ENCODE measurements at places on chromosomes 3 and 15.

DNA sequence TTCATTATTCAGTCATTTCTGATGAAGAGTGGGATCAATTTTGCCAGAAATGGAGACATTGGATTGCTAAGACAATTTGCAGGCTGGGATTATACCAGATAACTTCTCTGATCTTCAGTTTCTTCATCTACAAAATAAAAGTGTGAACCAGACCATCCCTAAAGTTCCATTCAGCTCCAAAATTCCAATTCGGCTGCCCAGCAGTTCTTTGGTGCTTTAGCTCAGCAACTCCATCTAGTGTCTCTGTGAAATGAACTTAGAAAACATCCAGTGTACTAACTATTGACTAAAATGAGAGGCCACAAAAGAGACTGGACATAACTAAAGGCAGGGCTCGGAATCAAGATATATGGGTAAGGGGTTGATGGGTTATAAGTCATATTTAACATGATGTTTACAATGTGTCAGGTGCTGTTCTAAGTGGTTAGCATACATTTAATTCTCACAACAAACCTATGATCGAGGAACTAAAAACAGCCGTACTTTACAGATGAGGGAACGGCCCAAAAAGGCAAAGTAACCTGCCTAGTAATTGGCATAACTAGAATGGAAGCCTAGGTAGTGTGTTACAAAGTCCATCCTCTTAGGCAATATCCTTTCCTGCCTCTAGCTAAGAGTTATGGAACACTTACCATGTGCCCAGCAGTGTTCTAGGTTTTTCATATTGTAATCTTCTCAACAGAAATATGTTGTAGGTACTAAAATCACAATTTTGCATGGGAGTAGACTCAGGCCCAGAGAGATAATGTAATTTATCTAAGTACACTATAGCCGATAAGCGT, 17.0 kb downstream of the THAP10 start:
- no peak for DNase-seq

- no peak for DNase-seq
Observed at GRCh38 chr3:37627951-37628620, 233.6 kb upstream of the CTDSPL start.

DNA sequence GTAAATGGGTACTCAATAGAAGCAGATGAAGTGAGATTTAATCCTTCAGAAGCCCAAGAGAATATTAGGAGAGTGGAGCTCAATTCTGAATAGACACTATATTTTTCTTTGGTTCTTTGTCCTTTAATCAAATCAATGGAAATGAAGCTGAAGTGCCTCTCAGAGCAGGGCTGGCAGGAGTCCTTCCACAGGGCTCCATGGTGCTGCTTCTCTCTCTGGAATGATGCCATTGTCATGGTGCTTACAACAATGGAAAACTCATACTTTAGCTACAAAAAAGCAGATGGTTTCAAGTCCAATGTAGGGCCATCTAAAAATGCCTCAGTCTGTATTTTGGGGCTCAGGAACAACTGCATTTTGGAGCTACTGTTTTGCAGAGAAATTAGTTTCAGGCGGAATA, 125.1 kb downstream of the SNRK start:
- DNase-seq: no peak

GRCh38 chr3:11625376-11626083, 18.2 kb downstream of the VGLL4 start:
- DNase-seq: no peak

DNA sequence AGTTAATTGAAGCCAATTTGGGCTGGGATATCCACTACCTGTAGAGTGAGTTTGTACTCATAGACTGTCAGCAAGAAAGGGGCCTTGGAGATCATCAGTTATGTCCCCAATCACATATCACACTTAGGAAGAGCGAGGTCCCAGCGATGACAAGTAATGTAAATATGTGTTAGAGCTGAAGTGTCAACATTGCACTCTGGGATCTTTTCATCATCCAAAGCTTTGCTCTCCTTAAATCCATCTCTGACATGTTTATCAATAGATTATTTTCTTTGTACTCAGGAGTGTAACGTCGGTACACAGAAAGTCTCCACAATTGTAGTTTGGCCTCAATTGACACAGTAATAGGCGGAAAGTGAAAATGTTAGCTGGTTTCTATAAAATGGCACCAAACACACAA, 113.7 kb upstream of the TPRG1 start:
- no peak for DNase-seq

DNA sequence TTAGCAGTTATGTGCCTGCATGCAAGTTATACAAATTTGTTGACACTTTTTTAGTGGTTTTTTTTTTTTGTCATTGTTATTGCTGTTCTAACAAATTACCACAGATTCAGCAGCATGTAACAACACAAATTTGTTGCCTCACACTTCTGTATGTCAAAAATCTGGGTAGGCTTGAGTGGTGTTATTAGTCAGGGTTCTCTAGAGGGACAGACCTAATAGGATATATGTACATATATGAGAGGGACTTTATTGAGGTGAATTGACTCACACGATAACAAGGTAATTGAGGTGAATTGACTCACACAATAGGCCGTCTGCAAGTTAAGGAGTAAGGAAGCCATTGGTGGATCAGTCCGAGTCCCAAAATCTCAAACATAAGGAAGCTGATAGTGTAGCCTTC, 15.0 kb upstream of the PLSCR1 start:
- DNase-seq: no peak

DNA sequence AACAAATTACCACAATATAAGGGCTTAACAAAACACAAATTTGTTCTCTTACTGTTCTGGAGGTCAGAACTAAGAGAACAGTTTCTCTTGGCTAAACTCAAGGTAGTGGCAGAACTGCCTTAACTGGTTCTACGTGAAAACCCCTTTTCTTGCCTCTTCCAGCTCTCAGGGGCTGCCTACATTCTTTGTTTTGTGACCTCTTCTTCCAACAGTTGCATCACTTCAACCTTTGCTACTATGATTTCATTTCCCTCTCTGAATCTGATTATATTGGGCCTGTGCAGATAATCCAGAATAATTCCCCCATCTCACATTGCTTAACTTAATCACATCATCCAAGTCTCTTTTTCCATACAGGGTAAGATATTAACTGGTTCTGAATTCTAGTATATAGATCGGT, 624.6 kb downstream of the ZPLD1 start:
- no peak for DNase-seq

- DNase-seq: no peak
Observed at GRCh38 chr3:114827495-114827894, 319.6 kb downstream of the ZBTB20 start.

DNA sequence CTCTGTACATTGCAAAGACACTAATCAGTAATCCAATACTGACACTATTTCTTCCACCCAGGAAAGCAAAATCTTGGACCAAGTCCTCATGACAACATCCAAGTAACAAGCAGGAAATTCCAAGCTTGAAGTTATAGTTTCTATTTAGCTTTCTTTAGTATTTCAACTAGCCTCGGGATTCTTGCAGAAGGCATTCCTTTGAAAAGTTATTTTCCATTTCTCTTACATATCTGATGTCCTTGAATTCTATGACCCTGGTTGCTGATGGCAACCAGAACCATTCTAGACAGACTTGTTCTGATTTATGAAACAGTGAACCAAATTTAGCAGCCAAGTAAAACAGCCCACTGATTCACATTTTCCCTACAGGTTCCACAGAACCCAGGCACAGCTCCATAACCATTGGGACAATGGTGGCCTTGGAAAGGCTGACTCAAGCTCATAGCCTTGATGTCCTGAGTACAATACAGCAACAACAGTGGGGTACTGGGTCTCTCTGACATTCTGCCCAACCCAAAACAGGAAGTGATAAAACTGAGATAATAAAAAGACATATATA, 26.5 kb downstream of the P3H2 start:
- no peak for DNase-seq

- DNase-seq: no peak
Observed at GRCh38 chr3:191555037-191555436, 94.1 kb downstream of the PYDC2 start.

DNA sequence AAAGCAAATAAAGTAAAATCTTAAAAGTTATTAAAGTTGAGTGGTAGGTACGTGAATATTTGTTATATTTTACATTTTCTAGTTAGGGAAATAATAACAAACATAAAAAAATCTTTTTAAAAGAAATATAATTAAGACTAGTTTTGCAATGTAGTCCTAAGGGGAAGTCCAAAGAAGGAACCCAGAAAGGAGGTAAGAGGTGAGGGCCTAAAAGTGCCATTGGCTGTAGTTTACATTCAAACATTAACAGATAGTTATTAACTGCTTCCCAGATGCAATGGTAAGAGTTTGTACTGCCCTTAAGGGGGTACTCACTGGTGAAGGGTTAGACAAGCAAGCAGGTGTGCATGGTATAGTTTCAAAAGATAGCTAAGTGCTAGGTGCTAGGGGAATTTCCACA, 79.2 kb downstream of the B3GALNT1 start:
- no peak for DNase-seq

- DNase-seq: no peak
Observed at GRCh38 chr3:15361494-15362214, 29.3 kb upstream of the SH3BP5 start.

- DNase-seq: no peak
Observed at GRCh38 chr3:79844176-79844575, 76.4 kb upstream of the ROBO1 start.

DNA sequence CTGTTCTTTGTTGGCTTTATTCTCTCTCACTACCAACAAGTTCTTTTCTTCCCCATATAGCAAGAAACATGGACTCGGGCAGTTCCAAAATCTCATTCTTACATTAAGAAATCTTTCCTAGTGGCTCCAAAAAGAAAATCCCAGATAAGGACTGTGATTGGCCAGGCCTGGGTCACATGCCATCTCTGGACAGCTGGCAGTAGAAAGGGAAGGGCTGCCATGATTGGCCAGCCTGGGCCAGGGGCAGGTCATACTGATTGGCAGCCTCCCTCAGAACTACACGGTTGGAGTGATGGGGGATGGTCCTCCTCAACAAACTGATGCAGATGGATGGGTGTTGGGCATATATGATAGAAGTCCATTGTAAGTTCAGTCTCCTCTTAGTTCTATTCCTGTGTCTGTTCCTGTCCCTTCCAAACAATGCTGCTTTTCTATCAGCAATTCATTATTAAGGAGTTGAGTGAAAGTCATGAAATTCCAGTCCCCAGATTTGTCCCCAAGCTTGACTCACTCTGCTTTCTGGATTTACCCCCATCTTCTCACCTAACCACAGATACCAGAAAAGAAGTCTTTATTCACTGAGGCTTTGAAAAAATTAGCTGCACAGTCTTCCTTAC, 175.5 kb downstream of the ATG7 start:
- no peak for DNase-seq

- no peak for DNase-seq
Observed at GRCh38 chr3:188539037-188539436, 385.1 kb downstream of the LPP start.
